Esophagus muscularis mucosa (tissue), 4 donors: ENCODE measurements at places on chromosomes 7 and 10. TPM values are rescaled to one million over a fixed set of nuclear protein-coding genes. Genes with fewer than 3 reads are reported as not detected.

DNA sequence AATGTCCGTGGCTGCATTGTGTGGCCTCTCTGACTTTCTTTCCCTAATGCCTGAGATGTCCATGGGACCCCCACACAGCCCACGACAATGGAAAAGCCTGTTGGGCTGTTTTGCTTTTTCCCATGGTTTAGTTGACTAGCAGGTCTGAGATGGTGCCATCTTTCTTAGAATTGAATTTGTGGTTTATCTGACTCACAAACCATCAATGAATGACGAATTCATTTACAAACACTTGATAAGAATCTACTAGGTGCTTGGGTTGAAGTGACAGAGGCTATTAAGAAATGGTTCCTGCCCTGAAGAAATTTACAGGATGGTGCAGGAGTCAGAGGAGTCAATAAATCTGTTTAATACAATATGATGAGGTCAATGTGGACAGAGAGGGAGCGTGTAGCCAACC, 75.4 kb downstream of the OTUD1 start:
- no peak for DNase-seq

GRCh38 chr10:131093795-131094366, 217.6 kb downstream of the TCERG1L start:
- DNase-seq, result no peak

DNA sequence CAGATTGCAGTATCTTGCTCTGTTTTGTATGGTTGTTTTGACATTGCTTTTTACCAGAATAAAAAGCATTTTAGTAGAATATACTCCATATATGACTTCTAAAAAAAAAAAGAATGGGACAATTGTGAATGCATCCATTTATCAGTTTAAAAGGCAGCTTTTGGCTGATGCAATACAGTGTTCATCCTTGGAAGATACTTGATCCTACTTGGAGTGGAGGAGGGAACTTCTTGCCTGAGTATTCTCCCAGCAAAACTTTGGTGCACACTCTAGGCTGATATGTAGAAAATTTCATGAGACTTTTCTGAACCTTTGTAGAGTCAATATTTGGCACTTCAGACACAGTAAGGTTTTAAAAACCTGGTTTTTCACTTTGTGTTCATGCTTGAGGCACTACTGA, 40.2 kb downstream of the WDR11 start:
- DNase-seq, result no peak

- no peak for DNase-seq
These were observed 183.7 kb downstream of the TRIL start for GRCh38 chr7:28774261-28774988.

DNA sequence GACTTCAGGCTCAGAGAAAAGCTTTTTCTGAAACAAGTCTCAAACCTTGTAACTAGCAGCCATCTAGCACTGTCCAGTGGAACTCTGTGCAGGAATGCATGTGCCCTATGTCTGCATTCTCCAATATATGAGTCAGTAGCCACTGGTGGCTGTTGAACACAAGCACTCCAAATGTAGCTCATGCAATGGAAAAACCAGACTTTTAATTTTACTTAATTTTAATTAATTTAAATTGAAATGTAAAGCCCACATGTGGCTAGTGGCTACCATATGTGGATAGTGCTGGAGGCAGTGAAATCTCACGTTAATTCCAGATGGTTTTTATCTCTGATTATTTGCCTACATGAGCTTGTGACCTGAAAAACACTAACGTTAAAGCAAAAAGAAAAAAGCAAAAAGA, 225.1 kb downstream of the GATA3 start:
- DNase-seq, result no peak

DNA sequence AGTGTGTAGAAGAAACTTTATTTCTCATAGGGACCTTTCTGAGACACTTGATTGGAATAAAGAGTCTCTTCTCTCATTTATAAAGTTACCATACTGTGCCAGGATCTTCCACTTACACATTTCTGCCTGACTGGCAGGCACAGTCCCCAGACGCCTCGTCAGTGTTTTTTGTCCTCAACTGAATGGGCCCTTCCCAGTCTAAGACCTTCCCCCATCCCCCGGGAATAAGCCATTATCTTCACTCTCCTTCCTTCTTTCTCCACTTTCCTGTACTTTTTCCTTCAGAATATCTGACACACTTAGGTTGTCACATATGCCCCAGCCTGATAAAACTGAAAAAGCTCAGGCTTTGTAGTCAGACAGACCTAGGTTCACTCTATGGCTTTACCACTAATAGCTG, 35.3 kb upstream of the KCNIP2 start:
- no peak for DNase-seq

- DNase-seq, result no peak
These were observed 87.4 kb downstream of the CHN2 start for GRCh38 chr7:29281782-29282541.

DNA sequence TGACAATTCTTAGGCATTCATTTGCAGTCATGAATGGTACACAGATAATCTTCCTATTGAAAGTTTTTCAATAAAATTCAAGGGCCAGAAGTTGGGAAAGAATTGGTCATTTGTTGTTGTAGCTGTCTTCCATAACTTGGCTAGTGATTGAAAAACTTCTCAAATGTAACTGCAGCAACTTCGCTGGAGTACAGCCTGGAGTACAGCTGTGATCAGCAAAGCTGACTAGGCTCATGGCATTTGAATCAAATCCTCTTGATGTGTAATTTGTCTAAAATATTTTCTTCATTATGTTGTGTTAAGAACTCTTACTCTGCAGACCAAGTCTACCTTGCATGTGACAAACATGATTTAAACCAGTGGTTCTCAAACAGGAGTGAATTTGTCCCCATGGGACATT, 226.5 kb upstream of the STEAP1 start:
- no peak for DNase-seq

Gene CALHM3
- not detected for total RNA-seq

Gene ZCWPW1
- 4.7 TPM for total RNA-seq

Gene C7orf57
- total RNA-seq, result not detected

Gene DGKI
- total RNA-seq, result 1.3 TPM

Gene RAPGEF5
- total RNA-seq, result 22.5 TPM
